ENCODE measurements at places on chromosomes 1 and 21. TPM values are rescaled to one million over a fixed set of nuclear protein-coding genes. Genes with fewer than 3 reads are reported as not detected.

The MAN1C1 gene
- 5.2 TPM for total RNA-seq

The ADGRL4 gene
- total RNA-seq, result 4.7 TPM

The PRKAA2 gene
- 1.3 TPM for total RNA-seq

The CLIC6 gene
- under 0.01 TPM for total RNA-seq

The CCDC17 gene
- total RNA-seq, result 1.3 TPM

The HSPA6 gene
- total RNA-seq, result under 0.01 TPM

The SLAMF1 gene
- total RNA-seq, result not detected

The OR2L13 gene
- not detected for total RNA-seq

The NHLH2 gene
- under 0.01 TPM for total RNA-seq

The CEP350 gene
- 72.1 TPM for total RNA-seq

The DCST1 gene
- not detected for total RNA-seq

The KCNK2 gene
- total RNA-seq, result 18.7 TPM

The BCL2L15 gene
- total RNA-seq, result 0.32 TPM
